IPS DF 6.9 (cell line): ENCODE measurements at places on chromosomes 11 and 22.
A peak's percentile ranks its signal among the peaks of the same experiment; 100 is the strongest.

GRCh38 chr11:76209973-76210930 lies 4.0 kb upstream of the WNT11 start:
- no peaks in the 10 kb centered on the region; the same call in 1 of the 2 replicates for H3K36me3 ChIP-seq
- peaks cover 63% of the 10 kb centered on the region for H3K27me3 ChIP-seq
- DNase-seq = no peak

GRCh38 chr11:59765068-59765735 lies 10.0 kb downstream of the STX3 start:
- H3K4me3 ChIP-seq = no peak overlapping the region
- no peaks in the 10 kb centered on the region for H3K4me1 ChIP-seq
- DNase-seq = no peak
- no peak overlapping the region for H3K27ac ChIP-seq
- no peaks in the 10 kb centered on the region for H3K36me3 ChIP-seq

- no peak overlapping the region for H3K27ac ChIP-seq
- peaks cover 1% of the 10 kb centered on the region; the same call in 1 of the 2 replicates for H3K4me1 ChIP-seq
- no peaks in the 10 kb centered on the region for H3K36me3 ChIP-seq
Measured at GRCh38 chr11:44625759-44626523, 60.5 kb downstream of the CD82 start.

- H3K27me3 ChIP-seq = no peaks in the 10 kb centered on the region
- no peaks in the 10 kb centered on the region for H3K36me3 ChIP-seq
- H3K4me3 ChIP-seq = no peak overlapping the region
- no peak overlapping the region for H3K27ac ChIP-seq
Measured at GRCh38 chr11:18235394-18236334, 938 bp downstream of the SAA4 start.

- H3K4me1 ChIP-seq = no peaks in the 10 kb centered on the region
- H3K36me3 ChIP-seq = no peaks in the 10 kb centered on the region
- no peak for DNase-seq
- H3K27ac ChIP-seq = no peak overlapping the region
Measured at GRCh38 chr11:67160045-67160444, 41.0 kb downstream of the KDM2A start.

DNA sequence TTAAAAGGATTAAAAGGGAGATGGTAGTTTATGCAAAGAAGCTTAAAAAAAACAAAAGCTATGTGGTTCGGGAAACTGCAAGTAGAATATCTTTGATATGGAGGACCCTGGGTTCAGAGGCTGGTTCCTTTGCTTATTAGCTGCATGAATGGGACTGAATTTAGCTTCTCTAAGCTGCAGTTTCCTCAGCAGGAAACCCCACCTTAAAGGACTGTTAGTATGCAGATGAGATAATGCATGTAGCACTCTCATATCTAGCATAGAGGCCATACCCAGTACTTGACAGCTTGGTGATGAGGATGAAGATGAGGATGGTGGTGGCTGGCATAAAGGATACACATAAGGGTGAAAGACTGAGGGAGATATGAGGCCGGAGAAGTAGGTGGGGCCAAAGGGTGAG lies 134.6 kb downstream of the RRAS2 start:
- no peaks in the 10 kb centered on the region for H3K36me3 ChIP-seq
- no peak overlapping the region for H3K27ac ChIP-seq
- H3K4me1 ChIP-seq = peaks cover 4% of the 10 kb centered on the region; the same call in 1 of the 2 replicates
- no peak overlapping the region for H3K4me3 ChIP-seq
- H3K27me3 ChIP-seq = no peaks in the 10 kb centered on the region
- DNase-seq = no peak

GRCh38 chr11:1480555-1481482 lies 5.8 kb downstream of the MOB2 start:
- H3K27me3 ChIP-seq = no peaks in the 10 kb centered on the region
- DNase-seq = no peak
- H3K27ac ChIP-seq = no peak overlapping the region
- H3K4me1 ChIP-seq = no peaks in the 10 kb centered on the region
- no peak overlapping the region for H3K4me3 ChIP-seq
- no peaks in the 10 kb centered on the region for H3K36me3 ChIP-seq

GRCh38 chr11:125373426-125374391 lies 122.4 kb downstream of the FEZ1 start:
- no peak for DNase-seq
- no peak overlapping the region for H3K4me3 ChIP-seq
- H3K27ac ChIP-seq = no peak overlapping the region
- H3K27me3 ChIP-seq = no peaks in the 10 kb centered on the region
- H3K4me1 ChIP-seq = peaks cover 16% of the 10 kb centered on the region
- no peaks in the 10 kb centered on the region for H3K36me3 ChIP-seq

DNA sequence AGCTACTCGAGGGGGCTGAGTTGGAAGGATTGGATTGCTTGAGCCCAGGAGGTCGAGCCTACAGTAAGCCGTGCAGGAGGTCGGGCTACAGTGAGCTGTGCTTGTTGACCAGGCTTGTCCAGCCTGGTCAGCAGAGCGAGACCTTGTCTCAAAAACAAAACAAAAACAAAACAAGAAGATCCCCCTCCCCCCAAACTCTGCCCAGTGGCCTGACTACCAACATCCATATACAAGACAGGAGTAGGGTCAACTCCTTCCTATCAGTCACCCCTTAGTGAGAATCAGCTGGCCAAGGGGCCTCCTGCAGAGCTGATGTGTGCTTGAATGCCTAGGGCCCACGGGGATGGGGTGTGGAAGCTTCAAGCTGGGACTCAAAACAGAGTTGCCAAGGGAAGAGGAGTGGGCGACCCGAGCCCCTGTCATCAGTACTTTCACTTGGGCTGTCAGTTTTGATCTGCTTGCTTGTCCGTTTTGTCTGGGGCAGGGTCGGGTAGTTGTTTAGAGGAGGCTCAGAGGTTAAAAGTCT lies 942 bp upstream of the TSPAN18 start:
- no peaks in the 10 kb centered on the region for H3K36me3 ChIP-seq
- H3K27me3 ChIP-seq = peaks cover 24% of the 10 kb centered on the region
- H3K4me1 ChIP-seq = peaks cover 17% of the 10 kb centered on the region
- no peak overlapping the region for H3K27ac ChIP-seq
- peak overlapping the region; percentile 82; the same call in 1 of the 2 replicates for H3K4me3 ChIP-seq

DNA sequence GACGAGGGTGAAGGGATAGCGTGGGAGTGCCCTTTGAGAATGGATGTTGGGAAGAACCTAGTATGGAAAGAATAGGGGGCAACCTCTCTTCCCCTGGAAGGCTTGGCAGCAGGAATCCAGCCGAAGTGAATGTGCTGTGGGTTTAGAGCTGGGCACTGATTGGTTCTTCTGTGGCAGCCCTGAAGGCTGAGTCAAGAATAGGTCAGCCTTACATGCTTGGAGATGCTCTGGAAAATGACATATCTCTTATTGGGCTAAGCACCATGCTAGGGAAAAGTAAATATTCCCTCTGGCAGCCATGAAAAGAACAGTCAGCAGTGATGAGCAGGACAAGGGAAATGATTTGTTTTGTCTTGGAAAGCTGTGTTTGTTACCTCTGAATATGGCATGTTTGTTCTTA lies 149.5 kb downstream of the COMMD9 start:
- H3K4me1 ChIP-seq = no peaks in the 10 kb centered on the region
- no peak overlapping the region for H3K4me3 ChIP-seq
- DNase-seq = no peak

DNA sequence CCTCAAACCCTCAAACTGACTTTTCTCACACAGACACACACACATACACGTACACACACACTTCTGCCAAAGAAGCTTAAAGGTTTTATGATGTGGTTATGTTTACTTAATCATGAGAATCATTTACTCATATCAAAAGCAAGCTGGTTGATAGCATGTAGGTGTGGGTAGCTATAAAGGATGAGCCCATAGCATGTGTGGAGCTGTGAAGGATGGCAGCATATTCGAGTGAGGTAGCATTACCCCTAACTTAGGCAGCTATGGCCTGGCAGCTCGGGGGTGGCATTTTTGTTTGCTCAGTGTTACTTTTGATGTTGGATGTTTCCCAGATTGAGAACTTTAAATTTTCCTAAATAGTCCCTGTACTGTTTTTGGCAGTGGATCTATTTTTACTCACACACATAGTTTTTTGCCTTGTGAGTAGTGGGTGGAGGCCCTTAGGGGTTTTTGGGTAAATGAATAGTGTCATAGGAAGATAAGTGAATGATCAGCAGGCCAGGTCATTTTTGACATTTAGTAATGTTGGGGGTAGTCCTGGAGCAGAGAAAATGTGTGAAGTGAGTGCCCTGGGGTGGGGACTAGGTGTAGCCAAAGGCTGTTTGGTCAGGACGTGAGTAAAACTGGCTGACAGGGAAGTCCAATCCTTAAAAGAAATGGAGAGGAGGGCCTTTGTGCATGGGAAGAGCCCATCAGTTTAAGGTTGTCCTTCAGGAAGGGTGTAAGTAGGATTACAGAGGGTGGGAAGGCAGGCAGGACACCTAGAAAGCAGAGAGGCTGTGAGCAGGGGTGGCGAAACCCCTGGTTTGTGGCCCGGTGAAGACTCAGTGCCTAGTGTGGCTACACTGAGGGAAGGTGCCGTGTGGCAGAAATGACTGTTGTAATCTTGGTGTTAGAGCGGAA lies 7.1 kb downstream of the YWHAH start:
- H3K27me3 ChIP-seq = no peaks in the 10 kb centered on the region
- no peak overlapping the region for H3K4me3 ChIP-seq
- DNase-seq = no peak
- H3K36me3 ChIP-seq = peaks cover 3% of the 10 kb centered on the region
- H3K4me1 ChIP-seq = no peaks in the 10 kb centered on the region
- H3K27ac ChIP-seq = no peak overlapping the region

GRCh38 chr11:73553266-73553665 lies 44.6 kb downstream of the FAM168A start:
- H3K27me3 ChIP-seq = no peaks in the 10 kb centered on the region
- DNase-seq = no peak
- peaks cover 2% of the 10 kb centered on the region; the same call in 1 of the 2 replicates for H3K4me1 ChIP-seq
- no peaks in the 10 kb centered on the region for H3K36me3 ChIP-seq
- H3K27ac ChIP-seq = no peak overlapping the region
- no peak overlapping the region for H3K4me3 ChIP-seq

DNA sequence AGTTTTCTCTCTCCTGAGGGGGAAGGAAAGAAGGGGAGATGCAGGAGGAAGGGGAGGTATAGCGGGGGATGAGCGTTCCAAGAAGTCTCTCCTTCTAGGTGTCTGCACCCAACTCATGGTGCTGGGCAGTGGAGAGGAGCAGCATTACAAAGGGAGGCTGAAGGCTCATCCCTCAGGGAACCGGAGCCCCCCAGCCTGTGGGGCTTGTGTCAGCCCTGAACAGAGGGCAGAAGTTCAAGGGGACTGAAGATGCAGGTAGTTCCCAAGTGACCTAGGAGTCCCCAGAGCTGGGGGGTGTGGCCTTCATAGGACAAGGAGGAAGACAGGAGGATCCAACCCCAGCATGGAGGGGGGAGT lies 1.8 kb downstream of the C11orf68 start:
- H3K4me1 ChIP-seq = peaks cover 2% of the 10 kb centered on the region; the same call in 1 of the 2 replicates
- no peak for DNase-seq
- H3K36me3 ChIP-seq = peaks cover 2% of the 10 kb centered on the region; the same call in 1 of the 2 replicates
- no peak overlapping the region for H3K27ac ChIP-seq

DNA sequence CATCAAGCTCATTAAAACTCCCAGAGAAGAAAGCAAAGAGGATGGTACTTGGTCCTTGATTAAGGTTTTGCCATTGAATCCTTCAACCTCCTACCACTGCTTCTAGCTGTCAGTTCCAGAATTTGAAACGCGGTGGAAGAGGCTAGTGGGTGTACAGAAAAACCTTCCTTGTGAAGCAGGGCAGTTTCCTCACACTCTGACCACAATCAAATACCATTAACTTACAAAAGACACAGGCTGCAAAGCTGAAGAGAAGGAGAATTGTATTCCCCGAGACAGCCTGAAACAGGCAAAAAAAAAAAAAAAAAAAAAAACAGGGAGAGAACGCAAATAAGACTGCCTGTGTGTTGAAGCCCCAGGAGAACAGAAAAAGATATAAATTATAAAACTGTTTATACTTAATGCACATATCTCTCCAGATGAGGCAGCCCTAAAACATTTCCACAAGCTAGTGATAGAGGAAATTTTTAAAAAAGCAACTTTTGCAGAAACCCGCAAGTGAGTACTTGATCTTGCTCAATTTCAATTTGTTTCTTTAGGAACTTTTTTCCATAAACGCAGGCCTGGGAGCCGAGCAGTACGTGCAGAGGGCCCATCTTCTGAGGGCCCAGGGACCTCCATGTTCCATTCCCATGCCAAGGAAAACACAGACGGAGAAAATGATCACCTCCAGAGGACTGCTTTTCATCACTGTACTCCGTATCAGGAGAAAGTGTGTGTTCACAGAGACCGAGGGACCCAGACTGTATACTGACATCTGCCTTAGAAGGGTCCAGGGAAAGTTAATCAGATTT lies 218.7 kb upstream of the BLID start:
- no peak overlapping the region for H3K4me3 ChIP-seq

DNA sequence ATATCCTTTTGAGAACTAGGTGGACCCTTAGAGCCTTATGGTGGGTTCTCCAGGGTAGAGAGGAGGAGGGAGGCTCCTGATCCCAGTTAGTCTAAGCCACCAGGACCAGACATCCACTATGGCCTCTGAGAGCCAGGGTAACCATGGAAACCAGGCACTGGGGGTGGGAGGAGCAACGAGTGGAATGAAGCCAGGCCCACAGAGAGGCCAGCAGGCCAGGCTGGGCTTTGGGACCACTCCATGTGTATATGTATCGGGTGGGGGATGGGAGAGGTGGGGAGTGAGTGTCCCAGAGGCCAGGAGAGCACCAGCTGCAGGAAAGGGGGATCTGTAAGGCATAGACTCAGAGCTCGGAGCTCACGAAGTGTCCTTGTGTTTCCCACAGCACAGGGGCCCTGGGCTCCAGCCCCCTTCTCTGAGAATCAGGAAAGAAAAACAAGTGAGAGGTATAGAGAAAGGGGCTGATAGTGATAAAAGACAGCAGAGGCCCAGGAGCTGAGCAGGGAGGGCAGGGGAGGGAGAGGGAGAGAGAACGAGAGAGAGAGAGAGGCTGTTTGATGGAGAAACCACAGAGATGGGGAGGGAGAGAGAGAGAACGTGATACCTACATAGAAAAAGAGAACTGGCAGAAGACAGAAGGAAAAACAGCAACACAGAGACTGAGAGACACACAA lies 15.5 kb upstream of the TSPAN18 start:
- H3K4me1 ChIP-seq = 0 out of 2 replicates have a peak, but pooled peaks cover 3% of the 10 kb centered on the region
- H3K27me3 ChIP-seq = no peaks in the 10 kb centered on the region
- no peak for DNase-seq
- H3K36me3 ChIP-seq = no peaks in the 10 kb centered on the region

- H3K36me3 ChIP-seq = no peaks in the 10 kb centered on the region
- H3K27ac ChIP-seq = no peak overlapping the region
- no peaks in the 10 kb centered on the region for H3K27me3 ChIP-seq
- no peaks in the 10 kb centered on the region for H3K4me1 ChIP-seq
- DNase-seq = no peak
Measured at GRCh38 chr11:84247926-84248325, 961.8 kb upstream of the CCDC90B start.
